ENCODE measurements at places on chromosomes 7 and 10.

- no peak for DNase-seq
Measured at GRCh38 chr7:30894866-30895605, 16.6 kb upstream of the AQP1 start.

GRCh38 chr7:144481833-144482232, 78.3 kb upstream of the NOBOX start:
- DNase-seq = no peak

DNA sequence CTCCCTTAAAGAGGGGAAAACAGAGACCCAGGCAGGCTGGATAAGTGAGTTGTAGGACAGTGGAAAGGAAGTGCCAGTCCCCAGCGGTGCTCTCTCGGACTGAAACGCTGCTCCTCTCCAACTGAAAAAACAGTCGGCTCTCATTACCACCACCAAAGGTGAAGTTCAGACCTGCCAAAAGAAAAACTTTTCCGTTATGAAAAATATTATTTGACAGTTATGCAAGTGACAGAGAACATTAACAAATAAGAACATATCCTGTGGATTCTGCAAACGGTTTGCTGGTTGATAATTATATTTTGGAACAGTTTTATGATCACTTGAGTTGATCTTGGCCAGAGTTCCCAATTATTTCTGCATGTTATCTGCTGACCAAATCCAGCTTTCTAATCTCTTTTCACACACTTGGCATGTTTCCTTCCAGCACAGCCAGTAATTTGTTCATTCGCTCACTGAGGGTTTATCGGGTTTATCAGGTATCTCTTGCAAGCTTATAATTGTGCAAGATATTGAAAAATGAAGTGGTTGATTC, 82.6 kb downstream of the PTPRE start:
- DNase-seq = no peak

DNA sequence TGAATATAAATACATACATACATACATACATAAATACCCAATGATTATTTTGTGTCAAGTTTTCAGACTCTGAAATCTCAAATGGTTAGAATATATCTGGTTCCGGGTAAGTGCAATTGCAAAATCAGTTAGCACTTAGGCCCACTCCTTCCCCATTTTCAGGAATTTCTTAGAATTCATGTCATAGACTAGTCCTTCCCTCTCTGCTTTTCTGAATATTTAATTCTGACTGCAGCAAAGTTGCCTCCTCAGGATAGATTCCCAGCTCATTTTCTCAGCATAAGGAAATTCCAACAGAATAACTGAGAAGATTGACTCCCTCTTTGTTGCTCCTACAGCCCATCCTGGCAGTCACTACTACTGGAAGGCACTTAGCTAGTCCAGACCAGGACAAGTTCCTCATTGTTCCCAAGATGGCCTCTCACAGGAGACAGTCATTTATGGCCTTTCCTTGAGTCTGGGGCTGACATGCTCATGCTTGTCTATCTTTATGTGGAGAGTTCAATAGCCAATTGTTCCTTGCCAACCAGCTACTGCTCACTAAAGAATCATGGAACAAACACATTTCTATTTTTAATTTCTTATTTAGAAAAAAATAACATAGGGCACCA, 142.9 kb upstream of the ITGB1 start:
- DNase-seq = peak; percentile 99

DNA sequence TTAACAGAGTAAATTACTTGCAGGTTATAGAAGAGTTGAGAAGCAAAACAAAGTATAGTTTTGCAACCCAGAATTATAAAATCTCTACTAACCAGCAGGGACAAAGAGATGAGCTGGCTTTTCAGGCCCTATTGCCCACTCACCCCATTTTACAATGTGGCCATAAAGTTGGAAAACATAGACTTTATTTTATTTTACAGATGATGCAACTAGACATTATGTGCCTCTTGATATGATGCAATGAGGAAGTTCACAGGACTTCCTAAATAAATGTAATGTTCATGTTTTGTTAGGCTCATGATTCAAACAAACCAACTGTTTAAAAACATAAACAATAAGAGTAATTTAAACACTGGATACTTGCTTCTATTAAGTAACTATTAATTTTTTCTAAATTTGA, 141.1 kb upstream of the WNT16 start:
- no peak for DNase-seq

DNA sequence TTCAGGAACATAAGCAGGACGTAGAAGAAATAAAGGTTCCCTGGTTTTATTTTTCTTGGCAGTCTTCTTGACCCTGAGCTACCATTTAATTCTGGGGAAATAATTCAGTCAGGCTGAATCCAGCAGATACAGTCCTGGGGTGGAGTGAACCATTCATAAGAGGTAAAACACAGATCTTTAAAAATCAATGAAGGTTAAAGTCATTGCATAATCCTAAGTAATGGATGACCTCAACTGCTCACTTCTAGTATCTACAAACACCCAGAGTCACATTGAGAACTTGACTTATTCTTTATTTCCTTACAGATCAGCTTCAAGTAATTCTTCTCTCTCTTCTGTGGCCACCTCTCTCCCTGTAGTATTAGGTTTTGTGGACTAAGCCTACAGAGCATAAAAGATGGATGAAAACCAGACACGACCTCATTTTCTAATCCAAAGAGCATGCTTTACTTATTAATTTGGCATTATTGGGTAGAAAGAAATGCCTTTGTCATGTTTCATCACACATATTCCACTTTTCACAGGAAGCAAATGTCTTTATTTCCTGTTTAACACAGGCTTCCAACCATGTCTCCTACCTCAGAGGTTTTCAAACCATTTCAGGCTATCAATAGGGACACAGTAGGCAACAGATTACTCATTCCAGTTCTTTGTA, 182.3 kb upstream of the IMMP2L start:
- DNase-seq = peak; percentile 10

- DNase-seq = no peak
Measured at GRCh38 chr7:50735333-50735732, 47.4 kb downstream of the GRB10 start.

- peak; percentile 60 for DNase-seq
Measured at GRCh38 chr10:119542357-119542987, at the start of gene RGS10. Gene RGS10 (minus strand): TSS chr10:119542719. CDS start chr10:119542638, 81 bp downstream.

DNA sequence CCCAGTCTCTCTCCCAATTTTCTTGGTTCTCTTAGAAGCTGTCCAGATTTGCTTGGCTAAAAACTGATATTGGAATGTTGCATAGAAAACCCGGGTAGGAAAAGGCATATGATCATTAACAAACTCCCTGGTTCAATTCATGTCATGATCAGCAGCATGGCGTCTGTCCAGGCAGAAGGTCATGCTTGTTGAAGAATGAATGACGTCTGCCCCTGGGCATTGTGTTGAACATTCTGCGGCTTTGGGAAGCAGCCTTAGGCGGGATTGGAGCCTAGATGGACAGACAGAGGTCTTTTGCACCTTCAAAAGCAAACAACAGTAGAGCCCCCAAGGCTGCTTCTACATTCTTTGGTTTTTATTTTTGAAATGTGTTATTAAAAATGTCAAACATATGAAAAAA, 7.7 kb upstream of the MINDY3 start:
- DNase-seq = peak; percentile 40

DNA sequence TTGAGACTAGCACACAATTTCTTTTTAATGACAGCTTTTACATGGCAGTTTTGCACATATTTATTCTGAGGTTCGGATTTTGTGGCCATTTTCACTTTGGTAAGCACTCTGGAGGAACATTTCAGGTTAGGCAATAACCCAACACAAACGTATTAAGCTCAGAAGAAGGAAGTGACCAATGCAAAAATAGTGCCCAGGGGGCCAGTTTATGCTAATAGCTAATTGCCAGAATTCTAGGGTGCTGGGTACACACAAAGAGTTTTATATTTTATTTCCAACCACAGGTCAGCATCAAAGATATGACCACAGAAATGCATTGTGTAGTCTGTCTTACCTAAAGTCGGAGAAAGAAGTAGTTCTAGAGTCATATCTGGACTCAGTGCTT, 8.4 kb upstream of the AGR2 start:
- no peak for DNase-seq

DNA sequence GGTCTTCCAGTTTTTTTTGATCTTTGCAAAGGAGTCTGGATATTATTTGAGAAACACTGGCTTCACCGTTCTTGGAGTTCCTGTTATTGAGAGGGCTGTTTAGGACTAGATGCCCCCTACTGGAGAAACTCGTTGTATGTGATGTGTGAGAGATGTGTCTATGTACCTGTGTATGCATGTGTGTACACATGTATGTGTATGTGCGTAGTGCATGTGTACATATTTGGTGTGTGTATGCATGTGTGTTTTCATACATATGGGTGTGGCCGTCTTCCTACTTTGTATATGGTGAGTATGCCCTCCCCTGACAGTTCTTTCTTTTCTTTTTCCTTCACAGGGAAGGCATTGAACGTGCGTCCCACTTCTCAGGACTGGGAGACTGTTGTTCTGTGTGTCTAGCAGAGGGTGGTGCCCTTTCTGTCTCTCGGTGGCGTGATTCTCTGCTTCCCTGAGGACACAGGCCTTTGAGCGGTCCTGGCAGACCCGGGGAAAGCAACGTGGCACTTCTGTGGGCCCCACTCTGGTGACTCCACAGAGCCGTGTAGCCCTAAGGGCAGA, 3.0 kb upstream of the CALHM3 start:
- peak; percentile 48 for DNase-seq

GRCh38 chr10:123906884-123907652, 15.5 kb upstream of the CPXM2 start:
- no peak for DNase-seq

GRCh38 chr10:133258066-133258817, 18.4 kb downstream of the ADAM8 start:
- DNase-seq = no peak

DNA sequence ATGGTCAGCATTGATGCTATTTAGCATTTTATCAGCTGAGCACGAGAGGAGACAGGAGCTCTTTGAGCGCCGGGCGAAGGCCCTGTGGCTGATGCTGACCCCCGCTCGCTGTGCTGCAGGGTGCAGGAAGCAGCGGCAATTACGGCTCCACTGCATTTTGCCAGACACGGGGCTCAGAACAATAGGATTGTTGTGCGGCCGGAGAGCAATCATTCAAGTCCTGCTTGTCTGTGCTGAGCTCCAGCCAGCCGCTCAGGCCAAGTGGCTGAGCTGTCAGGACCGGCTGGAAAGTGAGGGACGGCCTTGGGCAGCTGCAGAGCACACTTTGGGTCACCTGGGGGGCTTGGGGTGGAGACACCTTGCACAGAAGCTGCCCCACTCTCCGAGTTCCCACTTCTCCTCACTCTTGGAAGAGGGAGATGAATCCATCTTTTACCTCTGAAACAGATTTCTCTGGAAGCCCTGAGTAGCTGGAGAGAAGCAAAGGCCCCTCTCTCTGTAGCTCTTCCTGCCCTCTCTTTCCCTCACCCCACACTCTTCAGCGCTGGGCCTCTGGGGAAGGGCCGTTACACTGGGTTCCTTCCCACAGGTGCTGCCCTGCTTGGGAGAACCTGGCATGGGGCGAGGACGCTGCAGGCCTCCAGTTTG, 17.3 kb upstream of the ADARB2 start:
- DNase-seq = peak; percentile 55

- no peak for DNase-seq
Measured at GRCh38 chr7:17802056-17802455, 138.2 kb downstream of the SNX13 start.

- no peak for DNase-seq
Measured at GRCh38 chr7:24764011-24764410, 6.7 kb upstream of the GSDME start.

DNA sequence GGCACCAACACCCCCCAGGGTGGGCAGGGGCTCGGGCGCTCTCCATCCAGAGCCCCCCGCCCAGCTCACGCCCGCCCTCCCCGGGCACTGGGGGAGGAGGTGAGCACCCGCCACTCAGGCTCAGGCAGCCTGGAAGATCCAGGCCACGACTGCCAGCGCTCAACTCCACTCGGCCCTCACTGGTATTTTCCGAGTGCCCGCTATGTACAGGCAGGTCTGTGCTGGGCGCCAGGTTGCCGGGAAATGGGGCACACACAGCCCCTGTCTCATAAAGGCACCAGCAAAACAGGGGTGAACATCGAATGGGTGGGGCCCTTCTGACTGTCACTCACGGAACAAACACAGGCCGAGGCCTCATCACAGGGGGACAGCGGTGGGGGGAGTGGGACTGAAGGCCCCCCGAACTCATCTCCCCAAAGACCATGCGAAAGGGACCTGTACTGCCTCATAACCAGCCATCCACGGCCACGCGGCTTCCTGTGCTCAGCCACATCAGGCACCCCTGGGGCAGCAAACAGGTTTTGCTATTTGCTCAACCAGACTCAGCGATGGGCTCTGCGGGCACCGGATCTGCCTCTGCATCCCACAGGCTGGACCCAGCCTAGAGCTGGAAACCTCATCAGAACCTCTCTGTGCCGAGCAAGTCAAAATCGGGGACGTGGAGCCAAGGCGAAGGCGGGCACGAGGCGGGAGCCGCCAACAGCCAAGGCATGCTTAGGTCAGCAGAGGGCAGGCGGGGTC, 98.7 kb upstream of the DNAAF5 start:
- DNase-seq = no peak

- DNase-seq = no peak
Measured at GRCh38 chr7:155593461-155594162, 47.3 kb upstream of the CNPY1 start.

DNA sequence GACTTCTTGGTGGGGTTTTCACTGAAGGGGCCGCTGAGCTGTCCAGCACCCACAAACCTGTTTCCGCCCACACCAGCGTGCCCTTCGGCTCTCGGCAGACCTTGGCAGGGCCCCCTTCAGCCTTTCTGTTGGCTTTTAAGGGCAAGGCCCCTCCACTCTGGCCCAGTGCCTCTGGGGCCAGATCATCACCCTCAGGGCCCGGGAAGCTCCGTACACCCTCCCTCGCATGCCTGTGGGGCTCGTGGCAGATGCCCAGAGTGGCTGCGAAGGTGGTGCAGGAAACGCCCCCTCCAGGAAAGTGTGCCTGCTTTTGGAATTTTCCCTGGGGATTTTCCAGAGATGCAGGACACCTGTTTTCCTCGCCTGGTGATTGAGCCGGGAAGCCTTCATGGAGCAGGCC, 7.0 kb downstream of the LHPP start:
- DNase-seq = no peak

DNA sequence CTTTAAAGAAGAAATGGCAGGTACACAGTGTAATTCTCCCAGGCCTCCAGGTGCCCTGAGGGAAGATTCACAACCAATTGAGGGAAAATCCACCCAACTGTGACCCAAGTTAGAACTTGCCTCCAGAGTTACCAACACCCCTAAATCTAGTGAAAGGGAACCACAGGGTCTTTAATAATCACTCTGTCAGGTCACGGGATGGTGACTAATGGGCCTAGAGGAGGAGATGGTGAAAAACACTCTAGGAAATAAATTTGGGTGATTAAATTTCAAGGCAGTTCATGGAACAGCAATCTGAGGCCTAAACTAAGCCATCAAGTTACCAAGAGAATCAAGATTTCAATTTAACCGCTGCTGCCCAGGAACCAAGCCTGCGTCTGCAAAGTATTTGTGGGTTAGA, 26.7 kb upstream of the SLF2 start:
- DNase-seq = no peak

DNA sequence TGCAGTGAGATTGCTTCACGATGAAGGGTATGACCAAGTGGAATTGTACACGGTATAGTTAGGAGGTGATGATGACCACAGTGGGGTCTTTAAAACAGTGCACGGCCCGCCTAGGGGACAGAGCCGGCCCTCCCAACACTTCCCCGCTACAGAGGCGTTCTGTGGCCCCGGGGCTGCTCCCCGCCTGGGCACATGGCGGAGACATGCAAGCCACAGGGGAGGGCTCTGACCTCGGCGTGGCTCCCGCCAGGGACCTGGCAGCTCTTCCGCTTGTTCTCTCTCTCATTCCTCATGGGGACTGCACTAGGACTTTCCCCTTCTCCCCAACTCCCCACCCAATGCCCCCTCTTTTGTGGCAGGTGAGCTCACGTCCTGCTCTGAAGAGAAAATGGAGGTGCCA, 393.8 kb downstream of the DNAJB6 start:
- DNase-seq = no peak
